ENCODE measurements at places on chromosomes 3 and 15. TPM values are rescaled to one million over a fixed set of nuclear protein-coding genes. Genes with fewer than 3 reads are reported as not detected.

Gene GOLGA6A
- total RNA-seq = not detected

Gene SLC12A1
- not detected for total RNA-seq

Gene TMC3
- total RNA-seq = not detected

- DNase-seq = no peak
These were observed 40.9 kb downstream of the CPN2 start for GRCh38 chr3:194310060-194310835.

DNA sequence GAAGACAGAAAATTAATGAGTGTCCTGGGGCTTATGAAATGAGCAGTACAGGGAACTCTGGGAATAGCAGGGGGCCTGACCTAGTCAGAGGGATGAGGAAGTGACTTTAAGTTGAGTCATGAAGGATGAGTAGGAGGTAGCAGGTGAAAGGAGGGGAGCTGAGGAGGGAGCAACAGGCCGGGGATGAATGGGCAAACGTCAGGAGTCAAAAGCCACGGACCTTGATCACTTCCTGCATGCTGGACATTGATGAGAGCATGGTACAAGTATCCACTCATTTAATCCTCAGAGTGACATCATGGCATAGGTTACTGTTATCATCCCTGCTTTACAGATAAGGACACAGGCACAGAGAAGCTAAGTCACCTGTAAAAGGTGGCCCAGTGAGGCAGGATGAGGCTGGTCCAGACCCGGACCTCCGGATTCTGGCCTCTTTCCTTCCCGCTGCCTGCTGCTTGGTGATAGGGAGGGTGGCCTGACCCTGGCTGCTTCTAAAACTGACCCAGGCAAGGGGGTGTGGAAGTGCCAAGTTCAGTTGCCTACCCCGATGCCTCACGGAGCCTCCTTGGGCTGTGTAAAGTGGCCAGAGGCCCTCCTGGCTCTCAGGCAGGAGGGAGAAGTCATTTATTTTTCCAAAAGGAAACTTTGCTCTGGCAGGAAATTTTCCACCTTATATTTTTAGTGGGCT is 7.6 kb downstream of the CORO2B start:
- no peak for DNase-seq

- no peak for DNase-seq
These were observed 70.4 kb downstream of the HES1 start for GRCh38 chr3:194206320-194206719.

DNA sequence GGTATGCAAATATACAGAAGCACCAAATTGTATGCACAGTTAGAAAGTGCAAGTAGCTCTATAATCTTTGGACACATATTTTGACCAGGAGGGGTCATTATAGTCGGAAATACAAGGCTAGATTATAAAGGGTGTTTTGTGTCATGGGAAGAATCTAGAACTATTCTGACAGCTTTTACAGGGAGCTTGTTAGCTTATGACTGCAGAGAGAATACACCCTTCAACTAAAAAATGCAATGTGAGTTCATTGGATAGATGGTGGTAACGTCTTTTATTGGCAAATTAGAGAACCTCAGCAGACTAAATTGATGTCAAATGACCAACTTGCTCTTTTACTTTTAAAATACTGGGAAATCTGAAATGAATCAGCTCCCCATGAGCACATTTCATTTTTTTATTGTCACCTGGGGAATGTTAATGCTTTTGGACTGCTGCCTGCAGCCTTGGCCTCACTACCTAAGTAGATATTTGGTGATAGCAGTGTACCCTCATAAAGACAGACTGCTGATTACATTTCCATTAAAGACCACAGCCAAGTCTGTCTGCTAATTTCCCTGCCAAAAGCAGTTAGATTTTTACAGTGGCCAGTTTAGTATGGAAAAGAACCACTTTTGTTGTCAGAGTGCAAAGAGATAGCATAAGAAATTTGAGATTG is 515.9 kb upstream of the DPPA4 start:
- DNase-seq = no peak

DNA sequence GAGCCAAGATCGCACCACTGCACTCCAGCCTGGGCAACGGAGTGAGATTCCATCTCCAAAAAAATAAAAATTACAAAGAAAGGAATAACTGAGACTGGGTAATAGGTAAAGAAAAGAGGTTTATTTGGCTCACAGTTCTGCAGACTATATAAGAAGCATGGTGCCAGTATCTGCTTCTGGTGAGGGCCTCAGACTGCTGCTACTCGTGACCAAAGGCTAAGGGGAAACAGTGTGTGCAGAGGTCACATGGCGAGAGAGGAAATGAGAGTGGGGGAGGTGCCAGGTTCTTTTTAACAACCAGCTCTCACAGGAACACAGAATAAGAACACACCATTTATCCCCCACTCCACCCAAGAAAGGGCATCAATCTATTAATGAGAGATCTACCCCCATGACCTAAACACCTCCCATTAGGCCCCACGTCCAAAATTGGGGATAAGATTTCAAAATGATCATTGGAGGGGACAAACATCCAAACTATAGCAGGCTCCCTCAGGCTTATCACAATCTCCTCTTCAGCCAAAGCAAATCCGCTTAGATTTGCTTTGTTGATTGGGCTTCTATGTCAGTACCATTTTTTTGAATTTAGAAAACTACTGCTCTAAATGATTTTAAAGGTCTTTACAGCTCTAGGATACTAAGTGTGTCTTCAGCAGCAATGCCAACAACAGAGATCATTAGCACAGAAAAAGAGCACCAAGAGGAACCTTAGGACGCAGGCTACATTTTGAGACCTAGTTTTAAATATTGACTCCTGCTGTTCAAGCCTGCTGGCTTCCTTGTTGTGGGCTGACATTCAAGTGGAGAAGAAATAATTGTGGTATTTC is 84.2 kb upstream of the TBL1XR1 start:
- DNase-seq = no peak

GRCh38 chr3:16290007-16290826 is 25.2 kb downstream of the OXNAD1 start:
- DNase-seq = no peak

- no peak for DNase-seq
These were observed 18.7 kb upstream of the TOP2B start for GRCh38 chr3:25683410-25683809.
